NCI-H345 (cell line): ENCODE measurements at places on chromosomes 5 and 9.
A peak's percentile ranks its signal among the peaks of the same experiment; 100 is the strongest.

GRCh38 chr9:128412120-128412790, 8.4 kb upstream of the CERCAM start:
- DNase-seq, result peak; percentile 78

DNA sequence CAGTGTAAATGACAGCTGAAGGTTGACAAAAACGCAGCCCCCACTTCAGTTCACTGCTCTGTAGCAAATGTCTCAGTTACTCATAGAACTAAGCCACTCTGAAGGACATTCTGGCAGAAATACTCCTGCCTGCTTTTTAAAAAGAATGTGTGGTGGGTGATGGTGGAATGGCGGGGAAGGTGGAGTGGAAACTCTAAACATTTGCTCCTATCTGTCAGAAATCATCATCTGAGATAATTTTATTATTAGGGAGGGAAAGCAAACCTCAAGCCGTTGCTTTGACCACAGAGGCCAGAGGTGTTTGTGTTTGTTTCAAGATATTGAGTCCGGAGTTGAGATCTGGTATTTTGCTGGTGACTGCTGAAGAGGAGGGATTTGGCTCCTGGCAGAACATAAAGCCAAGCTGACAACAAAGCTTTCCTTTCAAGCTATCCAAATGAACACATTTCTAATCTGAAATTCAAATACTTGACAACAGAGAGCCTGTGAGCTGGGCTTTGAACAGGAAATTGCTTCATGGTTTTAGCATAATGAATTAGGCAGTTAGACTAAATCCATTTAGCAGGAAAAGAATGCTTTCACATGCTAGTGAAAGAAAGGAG, 362.7 kb downstream of the CSNK1G3 start:
- DNase-seq, result peak; percentile 44

DNA sequence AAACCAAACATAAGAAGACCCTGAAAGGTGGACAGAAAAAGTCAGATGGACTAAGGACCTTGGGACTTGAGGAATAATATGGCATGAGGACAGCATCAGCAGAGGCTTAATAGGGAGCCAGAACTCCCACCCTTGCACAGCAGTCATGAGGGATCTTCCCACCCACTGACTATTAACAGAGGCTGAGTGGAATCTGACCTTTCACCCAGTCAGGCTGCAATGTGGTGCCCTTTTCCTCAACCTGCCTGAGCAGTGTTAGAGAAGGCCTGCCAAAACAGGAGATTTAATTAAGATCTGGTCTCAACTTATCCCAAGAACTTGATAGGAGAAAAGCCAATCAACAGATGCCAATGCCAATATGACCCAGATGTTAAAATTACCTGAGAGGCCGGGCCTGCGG, 481.9 kb downstream of the KDM4C start:
- DNase-seq, result no peak

DNA sequence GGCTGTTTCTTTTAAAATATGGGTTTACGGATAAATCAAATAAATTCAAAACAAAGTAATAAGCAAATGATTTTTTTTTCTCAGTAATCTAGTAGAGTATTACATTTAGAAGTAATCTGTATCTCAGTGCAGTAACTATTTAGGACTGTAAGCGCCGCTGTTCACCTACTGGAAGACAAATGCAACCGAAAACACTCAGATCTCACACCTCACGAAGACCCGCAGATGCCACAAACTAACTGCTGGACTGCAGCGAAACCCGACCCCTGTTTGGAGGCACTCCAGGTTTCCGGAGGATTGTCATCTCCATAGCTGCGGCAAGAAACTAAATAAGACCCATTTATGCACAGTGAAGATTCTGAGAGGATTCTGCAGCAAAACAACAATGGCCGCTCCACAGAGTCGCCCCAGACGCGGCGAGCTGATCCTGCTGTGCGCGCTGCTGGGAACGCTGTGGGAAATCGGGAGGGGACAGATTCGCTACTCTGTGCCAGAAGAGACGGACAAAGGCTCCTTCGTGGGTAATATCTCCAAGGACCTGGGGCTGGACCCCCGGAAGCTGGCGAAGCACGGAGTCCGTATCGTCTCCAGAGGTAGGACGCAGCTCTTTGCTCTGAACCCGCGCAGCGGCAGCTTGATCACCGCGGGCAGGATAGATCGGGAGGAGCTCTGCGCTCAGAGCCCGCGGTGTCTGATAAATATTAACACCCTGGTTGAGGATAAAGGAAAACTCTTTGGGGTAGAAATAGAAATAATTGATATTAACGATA, at the start of gene PCDHGA8:
PCDHGA8 (plus strand) TSS at position 205 of the 770 bp plus-strand sequence; CDS start at position 386, 181 bp downstream.
- no peak for DNase-seq

DNA sequence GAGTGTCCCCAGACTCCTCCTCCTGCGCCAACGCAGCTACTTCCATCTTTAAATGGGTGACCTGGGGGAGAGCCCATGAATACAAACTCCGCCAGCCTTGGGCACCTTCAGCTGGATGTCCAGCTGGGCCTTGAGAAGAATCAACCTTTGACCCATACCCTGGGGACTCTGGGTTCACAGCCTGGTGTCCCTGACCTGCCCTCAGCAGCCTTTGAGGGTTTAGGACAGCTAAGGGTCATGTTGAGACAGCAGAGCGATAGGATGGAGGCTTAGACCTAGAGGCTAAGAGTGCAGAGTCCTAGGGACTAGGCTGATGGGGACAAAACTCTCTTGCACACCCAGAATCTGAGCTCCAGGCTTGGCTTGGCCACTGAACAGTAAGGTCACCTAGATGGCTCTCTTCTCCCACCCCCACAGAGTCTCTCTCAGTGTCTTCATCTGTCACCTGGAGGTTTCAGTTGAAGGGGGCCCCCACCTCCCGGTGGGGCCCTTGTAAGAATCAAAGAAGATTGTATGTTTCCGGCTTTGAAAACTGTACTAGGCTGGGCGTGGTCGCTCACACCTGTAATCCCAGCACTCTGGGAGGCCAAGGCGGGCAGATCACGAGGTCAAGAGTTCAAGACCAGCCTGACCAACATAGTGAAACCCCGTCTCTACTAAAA, 6.7 kb upstream of the AQP3 start:
- DNase-seq, result no peak

DNA sequence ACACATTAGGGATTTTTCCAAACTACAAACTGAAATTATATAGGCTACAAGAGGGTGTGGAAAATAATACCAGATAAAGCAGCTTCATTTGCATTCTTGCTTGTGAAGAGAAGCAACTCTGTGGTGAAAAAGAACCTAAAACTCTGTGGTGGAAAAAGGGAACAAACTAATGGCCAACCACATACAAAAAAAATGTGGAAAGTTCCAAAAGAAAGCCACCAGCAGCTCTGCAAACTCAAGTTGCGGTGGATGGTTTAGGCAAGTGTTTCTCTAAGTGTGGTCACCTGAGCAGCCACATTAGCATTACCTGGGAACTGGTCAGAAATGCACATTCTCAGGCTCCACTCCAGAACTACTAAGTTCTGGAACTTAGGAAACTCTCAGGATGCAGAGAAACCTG, 586.4 kb downstream of the ACTL7B start:
- DNase-seq, result no peak

GRCh38 chr9:75090579-75090978, 2.3 kb downstream of the OSTF1 start:
- DNase-seq, result no peak
